ENCODE measurements at places on chromosomes 7 and 10. TPM values are rescaled to one million over a fixed set of nuclear protein-coding genes. Genes with fewer than 3 reads are reported as not detected.

NKX2-3 gene
- total RNA-seq: not detected

LRWD1 gene
- total RNA-seq: 15.8 TPM

TAS2R40 gene
- total RNA-seq: not detected

UNCX gene
- not detected for total RNA-seq

FAM180A gene
- not detected for total RNA-seq

MDH2 gene
- 135 TPM for total RNA-seq

PILRB gene
- total RNA-seq: 48.7 TPM

SORBS1 gene
- 0.77 TPM for total RNA-seq

MAP3K8 gene
- 13.0 TPM for total RNA-seq

OR2A5 gene
- total RNA-seq: not detected

CUZD1 gene
- 1.8 TPM for total RNA-seq

TCTN3 gene
- 14.2 TPM for total RNA-seq

RTKN2 gene
- total RNA-seq: 8.3 TPM

ATXN7L1 gene
- 22.4 TPM for total RNA-seq

C7orf57 gene
- total RNA-seq: not detected

TLL2 gene
- total RNA-seq: not detected

LRRC18 gene
- not detected for total RNA-seq

PTPRE gene
- total RNA-seq: 30.4 TPM

LBX1 gene
- not detected for total RNA-seq

SLC29A3 gene
- total RNA-seq: 3.3 TPM

SORCS1 gene
- total RNA-seq: not detected

ITIH5 gene
- total RNA-seq: not detected

SCART1 gene
- 3.3 TPM for total RNA-seq

INMT gene
- total RNA-seq: 0.99 TPM

GRM3 gene
- total RNA-seq: not detected

OSBPL3 gene
- total RNA-seq: 76.6 TPM

STK31 gene
- 0.29 TPM for total RNA-seq

CCDC172 gene
- total RNA-seq: not detected

FAM237B gene
- not detected for total RNA-seq

ORAI2 gene
- 66.4 TPM for total RNA-seq

SPDYE5 gene
- total RNA-seq: 0.17 TPM

SPDYE11 gene
- not detected for total RNA-seq

PRRT4 gene
- total RNA-seq: 0.55 TPM

TRA2A gene
- total RNA-seq: 109 TPM

WNT2 gene
- not detected for total RNA-seq

IGFBP1 gene
- not detected for total RNA-seq

NODAL gene
- total RNA-seq: 0.26 TPM

NEUROD6 gene
- total RNA-seq: not detected

ARL5B gene
- 14.4 TPM for total RNA-seq

ADRB1 gene
- total RNA-seq: not detected

CDHR3 gene
- total RNA-seq: 3.0 TPM

ANKMY2 gene
- 8.9 TPM for total RNA-seq

OPN4 gene
- not detected for total RNA-seq

CPA2 gene
- not detected for total RNA-seq

GOLGA7B gene
- 13.9 TPM for total RNA-seq

MRC1 gene
- not detected for total RNA-seq

TAF6 gene
- 53.3 TPM for total RNA-seq

TEX47 gene
- total RNA-seq: not detected

VSTM4 gene
- total RNA-seq: not detected

ATG9B gene
- total RNA-seq: 14.4 TPM

EBF3 gene
- not detected for total RNA-seq

PON2 gene
- total RNA-seq: 1.6 TPM

LRRC27 gene
- 4.5 TPM for total RNA-seq

Data from activated naive CD4-positive, alpha-beta T cell treated with anti-CD3 and anti-CD28 coated beads, Interleukin-2, amount 10 ng/mL, durations not matched to agents 5 hours and 36 hours (primary cell).